Activated T-cell treated with anti-CD3 and anti-CD28 coated beads, Interleukin-2, amount 50 U/mL, for 24 hours (primary cell): ENCODE measurements at places on chromosomes 3 and 15.
A peak's percentile ranks its signal among the peaks of the same experiment; 100 is the strongest.

- DNase-seq, result no peak
- no peaks in the 10 kb centered on the region for H3K36me3 ChIP-seq
- no peak overlapping the region for H3K4me3 ChIP-seq
These were observed 253.5 kb upstream of the ZPLD1 start for GRCh38 chr3:102181175-102181920.

DNA sequence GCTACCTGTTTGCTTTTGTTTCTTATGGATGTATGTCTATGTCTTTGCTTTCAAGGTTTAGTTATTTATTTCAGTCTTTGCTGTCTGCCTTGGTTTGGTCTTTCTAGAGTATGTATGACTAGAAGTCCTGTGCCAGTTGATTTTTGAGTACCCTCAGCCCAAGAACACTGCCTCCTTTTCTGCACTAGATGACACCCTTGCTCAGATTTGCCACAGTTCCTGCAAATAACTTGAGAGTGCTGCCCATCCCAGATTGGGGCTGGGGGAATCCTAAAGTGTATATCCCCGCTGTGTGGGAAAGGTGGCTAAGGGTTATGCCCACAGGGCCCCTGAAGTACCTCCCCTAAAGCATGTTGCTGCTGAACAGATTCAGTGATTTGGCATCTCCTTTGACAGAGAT is 32.0 kb downstream of the NLGN1 start:
- no peaks in the 10 kb centered on the region for H3K4me1 ChIP-seq
- H3K36me3 ChIP-seq, result no peaks in the 10 kb centered on the region
- no peak overlapping the region for H3K4me3 ChIP-seq
- H3K27me3 ChIP-seq, result no peaks in the 10 kb centered on the region

DNA sequence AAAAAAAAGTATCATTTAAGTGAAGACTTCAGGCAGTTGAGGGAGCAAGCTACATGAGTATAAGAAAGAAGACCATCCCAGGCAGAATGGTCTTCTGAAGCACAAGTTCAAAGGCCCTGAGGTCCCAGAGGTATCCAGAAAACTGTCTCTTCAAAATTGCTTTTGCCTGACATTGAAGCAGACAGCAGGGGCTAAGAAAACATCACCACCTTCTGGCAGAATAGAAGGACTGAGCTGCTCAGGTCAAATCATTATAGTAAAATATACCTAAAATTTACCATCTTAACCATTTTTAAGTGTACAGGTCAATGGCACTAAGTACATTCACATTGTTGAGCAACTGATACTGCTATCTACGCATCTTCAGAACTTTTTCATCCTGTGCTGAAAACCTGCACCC is 16.4 kb downstream of the GPR160 start:
- no peak for DNase-seq
- no peak overlapping the region for H3K4me3 ChIP-seq
- no peak overlapping the region for H3K27ac ChIP-seq
- H3K27me3 ChIP-seq, result no peaks in the 10 kb centered on the region
- peaks cover 48% of the 10 kb centered on the region for H3K4me1 ChIP-seq
- no peaks in the 10 kb centered on the region for H3K36me3 ChIP-seq

DNA sequence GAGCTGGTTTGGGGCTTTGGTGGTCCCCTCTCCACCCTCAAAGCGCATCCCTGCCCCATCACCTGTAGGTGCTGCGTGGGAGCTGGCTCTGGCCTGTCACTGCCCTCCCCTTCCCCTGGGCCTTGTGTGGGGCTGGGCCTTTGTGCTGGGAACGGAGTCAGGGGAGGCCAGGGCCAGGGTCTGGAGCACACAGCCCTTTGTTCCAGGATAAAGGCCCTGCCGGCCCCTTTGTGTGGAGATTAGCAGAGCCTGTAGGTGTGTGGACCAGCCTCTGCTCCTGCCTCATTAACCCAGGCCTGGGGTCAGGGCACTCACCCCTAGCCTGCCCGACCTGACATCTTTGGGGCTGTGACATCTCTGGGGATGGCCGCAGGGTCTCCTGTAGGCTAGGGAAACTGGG is 8.9 kb downstream of the EPHB3 start:
- no peak overlapping the region for H3K27ac ChIP-seq
- H3K4me1 ChIP-seq, result peaks cover 5% of the 10 kb centered on the region
- H3K27me3 ChIP-seq, result peaks cover 53% of the 10 kb centered on the region
- H3K36me3 ChIP-seq, result no peaks in the 10 kb centered on the region
- DNase-seq, result no peak
- H3K4me3 ChIP-seq, result no peak overlapping the region

GRCh38 chr15:31100738-31101137 is 787 bp downstream of the TRPM1 start:
- DNase-seq, result no peak
- no peaks in the 10 kb centered on the region for H3K36me3 ChIP-seq
- H3K27ac ChIP-seq, result no peak overlapping the region
- H3K4me1 ChIP-seq, result peaks cover 1% of the 10 kb centered on the region
- no peak overlapping the region for H3K4me3 ChIP-seq
- no peaks in the 10 kb centered on the region for H3K27me3 ChIP-seq

DNA sequence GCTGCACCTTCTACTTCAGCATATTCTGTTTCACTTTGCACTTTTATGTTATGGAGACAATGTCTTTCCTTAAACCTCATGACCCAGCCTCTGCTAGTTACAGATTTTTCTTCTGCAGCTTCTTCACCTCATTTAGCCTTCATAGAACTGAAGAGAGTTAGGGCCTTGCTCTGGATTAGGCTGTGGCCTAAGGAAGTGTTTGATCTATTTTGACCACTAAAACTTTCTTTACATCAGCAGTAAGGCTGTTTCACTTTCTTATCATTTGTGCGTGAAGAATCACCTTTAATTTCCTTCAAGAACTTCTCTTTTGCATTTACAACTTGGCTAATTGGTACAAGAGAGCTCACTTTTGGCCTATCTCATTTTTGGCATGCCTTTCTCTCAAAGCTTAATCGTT is 40.9 kb downstream of the PHLDB2 start:
- H3K27ac ChIP-seq, result no peak overlapping the region
- no peak overlapping the region for H3K4me3 ChIP-seq
- H3K27me3 ChIP-seq, result no peaks in the 10 kb centered on the region

DNA sequence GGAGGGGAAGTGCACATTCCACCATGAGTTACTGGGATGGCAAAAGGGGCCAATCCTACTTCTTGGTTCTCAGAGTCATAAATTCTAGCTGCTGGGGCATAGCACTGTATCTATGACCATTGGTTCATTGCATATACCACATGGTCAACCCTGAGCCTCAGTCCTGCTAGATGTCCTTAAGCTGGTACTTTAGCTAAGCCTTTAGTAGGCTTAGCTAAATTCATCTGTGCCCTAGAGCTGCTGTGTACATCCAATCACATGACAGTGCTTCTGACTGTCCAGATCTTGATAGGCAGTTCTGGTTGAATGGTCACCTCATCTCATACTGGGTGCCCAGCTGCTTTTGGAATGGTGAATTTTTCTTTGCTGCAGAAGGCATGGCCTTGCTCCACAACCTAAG is 8.2 kb downstream of the NDUFB4 start:
- DNase-seq, result no peak
- peaks cover 32% of the 10 kb centered on the region for H3K36me3 ChIP-seq
- no peak overlapping the region for H3K4me3 ChIP-seq
- peaks cover 6% of the 10 kb centered on the region for H3K4me1 ChIP-seq
- H3K27ac ChIP-seq, result no peak overlapping the region

GRCh38 chr3:73556520-73557372 is 68.0 kb downstream of the PDZRN3 start:
- DNase-seq, result no peak
- no peaks in the 10 kb centered on the region for H3K36me3 ChIP-seq
- H3K4me3 ChIP-seq, result no peak overlapping the region
- H3K27me3 ChIP-seq, result no peaks in the 10 kb centered on the region

DNA sequence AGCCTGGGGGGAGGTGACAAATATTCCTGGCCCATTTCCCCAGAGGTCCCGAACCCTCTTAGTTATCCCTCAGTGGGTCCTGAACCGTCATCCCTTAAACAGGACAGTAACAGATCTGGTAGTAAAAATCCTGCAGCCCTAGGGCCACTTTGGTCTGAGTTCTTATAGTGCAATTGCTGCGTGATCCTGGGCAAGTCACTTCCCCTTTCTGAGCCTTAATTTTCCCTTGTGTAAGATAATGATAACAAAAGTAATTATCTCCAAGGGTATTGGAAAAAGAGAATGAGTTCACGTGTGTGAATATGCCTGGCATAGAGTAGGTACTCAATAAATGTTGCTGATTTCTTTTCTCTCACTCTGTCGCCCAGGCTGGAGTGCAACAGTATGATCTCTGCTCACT is 2.9 kb upstream of the JAGN1 start:
- no peak overlapping the region for H3K27ac ChIP-seq
- no peak for DNase-seq
- no peaks in the 10 kb centered on the region for H3K27me3 ChIP-seq

DNA sequence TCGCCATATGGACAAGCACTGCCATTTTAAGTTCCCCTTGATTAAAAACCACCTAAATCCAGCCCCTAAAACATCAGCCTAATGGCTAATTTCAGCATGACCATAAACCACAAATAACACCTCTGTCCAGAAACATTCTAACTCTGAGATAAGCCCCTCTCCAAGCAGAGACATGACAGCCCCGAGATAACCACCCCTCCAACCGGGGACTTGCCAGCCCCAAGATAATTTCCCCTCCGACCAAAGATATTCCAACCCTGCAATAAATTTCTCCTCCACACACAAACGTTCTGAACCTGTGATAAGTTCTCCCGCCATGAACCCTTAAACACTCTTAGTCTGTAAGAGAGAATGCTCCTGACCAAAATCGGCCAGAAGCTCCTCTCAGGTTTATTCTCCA is 586.8 kb downstream of the EDEM1 start:
- no peaks in the 10 kb centered on the region for H3K4me1 ChIP-seq
- DNase-seq, result no peak
- no peaks in the 10 kb centered on the region for H3K36me3 ChIP-seq
- no peak overlapping the region for H3K4me3 ChIP-seq
- no peaks in the 10 kb centered on the region for H3K27me3 ChIP-seq

DNA sequence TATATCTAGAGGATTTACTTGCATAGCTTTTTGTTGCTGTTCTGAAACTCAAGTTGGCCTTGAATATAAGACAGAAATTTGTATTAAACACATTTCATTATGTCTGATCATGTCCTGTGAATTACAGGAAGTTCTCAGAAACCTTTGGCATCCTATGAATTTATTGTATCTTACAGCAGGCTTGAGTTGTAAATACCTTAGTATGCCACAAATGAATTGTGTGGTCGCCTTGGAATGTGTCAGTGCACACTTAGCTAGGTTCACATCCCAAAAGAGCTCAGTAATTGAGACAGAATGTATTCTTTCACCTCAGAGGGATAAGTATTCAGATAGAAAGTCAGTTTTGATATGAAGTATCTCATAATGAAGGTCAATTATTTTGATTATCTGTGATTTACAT is 83.4 kb downstream of the NEK11 start:
- no peak overlapping the region for H3K4me3 ChIP-seq
- no peaks in the 10 kb centered on the region for H3K27me3 ChIP-seq
- no peak for DNase-seq
- H3K36me3 ChIP-seq, result no peaks in the 10 kb centered on the region
- H3K27ac ChIP-seq, result no peak overlapping the region

- H3K4me3 ChIP-seq, result no peak overlapping the region
- DNase-seq, result no peak
- peaks cover 2% of the 10 kb centered on the region for H3K4me1 ChIP-seq
- H3K36me3 ChIP-seq, result peaks cover 80% of the 10 kb centered on the region
- H3K27ac ChIP-seq, result peak overlapping the region; percentile 29
- H3K27me3 ChIP-seq, result no peaks in the 10 kb centered on the region
These were observed 21.2 kb downstream of the DCAF1 start for GRCh38 chr3:51478630-51479029.

GRCh38 chr3:154616298-154616697 is 186.3 kb upstream of the GPR149 start:
- H3K4me1 ChIP-seq, result no peaks in the 10 kb centered on the region
- no peak overlapping the region for H3K27ac ChIP-seq
- no peaks in the 10 kb centered on the region for H3K27me3 ChIP-seq
- no peak overlapping the region for H3K4me3 ChIP-seq
- H3K36me3 ChIP-seq, result no peaks in the 10 kb centered on the region
- DNase-seq, result no peak

DNA sequence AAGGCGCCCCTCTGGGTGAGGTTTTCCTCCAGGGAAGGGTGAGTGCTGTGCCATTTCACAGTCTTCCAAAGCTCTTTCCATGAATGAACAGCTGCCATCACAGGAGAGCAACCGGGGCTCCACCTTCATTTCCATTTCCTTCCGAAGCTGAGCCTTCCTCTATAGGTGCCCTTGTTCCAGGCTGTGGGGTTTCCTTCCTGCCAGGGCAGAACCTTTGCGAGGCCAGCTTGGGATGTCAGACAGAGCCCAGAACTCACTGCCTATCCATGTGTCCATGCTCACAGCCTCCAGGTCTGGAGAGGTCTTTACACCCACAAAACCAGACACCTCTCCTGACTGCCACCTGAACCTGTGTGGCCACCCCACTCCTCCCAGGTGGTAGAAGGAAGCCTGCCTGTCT is 49.2 kb downstream of the SLCO2A1 start:
- H3K4me3 ChIP-seq, result no peak overlapping the region
- no peaks in the 10 kb centered on the region for H3K36me3 ChIP-seq
- H3K27me3 ChIP-seq, result no peaks in the 10 kb centered on the region
- H3K27ac ChIP-seq, result no peak overlapping the region
- no peaks in the 10 kb centered on the region for H3K4me1 ChIP-seq

GRCh38 chr3:195551381-195551978 is 8.4 kb upstream of the PPP1R2 start:
- H3K27me3 ChIP-seq, result no peaks in the 10 kb centered on the region
- peaks cover 85% of the 10 kb centered on the region for H3K4me1 ChIP-seq
- H3K4me3 ChIP-seq, result no peak overlapping the region
- DNase-seq, result no peak
- H3K36me3 ChIP-seq, result no peaks in the 10 kb centered on the region

DNA sequence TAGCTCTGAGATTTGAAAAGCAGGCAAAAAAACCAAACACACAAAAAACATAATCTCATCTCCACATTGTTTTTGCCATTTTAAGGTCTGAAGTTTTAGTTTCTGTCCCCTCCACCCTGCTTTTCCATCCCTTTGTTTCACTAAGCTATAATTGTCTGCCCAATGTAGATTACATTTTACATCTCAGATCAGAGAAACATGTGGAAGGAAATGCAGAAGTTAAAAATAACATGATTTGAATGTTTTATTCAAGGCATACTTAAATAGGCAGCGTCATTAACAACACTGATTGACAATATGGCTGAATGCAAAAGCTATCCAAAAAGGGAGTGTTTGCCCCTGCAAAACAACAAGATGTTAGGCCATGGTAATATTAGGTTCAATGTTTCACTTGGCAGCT is 448.1 kb upstream of the ZNF385D start:
- H3K4me1 ChIP-seq, result no peaks in the 10 kb centered on the region
- DNase-seq, result no peak
- H3K4me3 ChIP-seq, result no peak overlapping the region
- no peaks in the 10 kb centered on the region for H3K36me3 ChIP-seq

DNA sequence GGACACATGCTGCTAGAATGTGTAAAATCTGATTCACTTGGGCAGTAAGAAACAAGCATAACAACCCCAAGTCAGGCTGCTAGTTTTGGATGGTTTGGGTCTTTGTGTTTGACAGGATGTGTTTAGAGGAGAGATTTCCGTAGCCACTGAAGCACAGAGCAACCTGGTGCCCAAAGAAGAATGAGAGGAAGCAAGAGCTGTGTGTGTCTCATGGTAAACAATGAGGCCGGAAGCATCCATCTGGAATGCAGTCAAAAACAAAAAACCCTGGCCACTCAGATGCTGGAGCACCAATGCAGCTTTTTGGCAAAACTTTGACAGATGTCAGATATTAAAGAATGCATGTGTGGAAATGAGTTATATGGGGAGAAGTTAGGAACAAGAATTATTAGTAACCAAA is 39.4 kb upstream of the SNRK start:
- H3K27ac ChIP-seq, result no peak overlapping the region
- DNase-seq, result no peak
- H3K36me3 ChIP-seq, result no peaks in the 10 kb centered on the region
- H3K4me1 ChIP-seq, result peaks cover 58% of the 10 kb centered on the region
- H3K4me3 ChIP-seq, result no peak overlapping the region
